Suppressor macrophage treated with lipopolysaccharide for 4 hours (primary cell): ENCODE measurements at places on chromosomes 12 and 14.

- peak; percentile 9 for DNase-seq
Observed at GRCh38 chr12:12927211-12928079, 24.5 kb downstream of the GPRC5D start.

- DNase-seq: no peak
Observed at GRCh38 chr14:65028937-65029336, 42.2 kb downstream of the FNTB start.

- DNase-seq: no peak
Observed at GRCh38 chr12:58459191-58459590, 461.1 kb downstream of the LRIG3 start.

GRCh38 chr12:65911321-65911720, 87.0 kb downstream of the HMGA2 start:
- no peak for DNase-seq

DNA sequence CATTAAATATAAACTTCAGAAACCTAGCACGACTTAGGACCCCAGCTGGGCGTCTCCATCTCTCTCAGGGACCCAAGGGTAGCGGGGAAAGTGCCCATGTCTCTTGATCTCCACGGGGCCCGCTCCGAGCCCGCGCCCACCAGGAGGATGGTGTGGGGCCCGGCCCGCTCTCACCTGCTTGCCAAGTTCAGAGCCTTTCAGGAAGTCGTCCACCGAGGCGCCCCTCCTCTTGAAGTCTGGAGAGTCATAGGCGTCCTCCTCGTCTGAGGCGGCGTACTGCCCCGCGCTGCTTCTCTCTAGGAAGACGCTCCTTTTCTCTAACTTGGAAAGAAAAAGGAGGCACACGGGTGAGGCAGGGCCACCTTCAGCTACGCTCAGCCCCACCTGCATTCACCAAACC, 96.9 kb downstream of the PIWIL1 start:
- no peak for DNase-seq

GRCh38 chr12:93798279-93799151, 121.3 kb downstream of the CRADD start:
- DNase-seq: no peak

DNA sequence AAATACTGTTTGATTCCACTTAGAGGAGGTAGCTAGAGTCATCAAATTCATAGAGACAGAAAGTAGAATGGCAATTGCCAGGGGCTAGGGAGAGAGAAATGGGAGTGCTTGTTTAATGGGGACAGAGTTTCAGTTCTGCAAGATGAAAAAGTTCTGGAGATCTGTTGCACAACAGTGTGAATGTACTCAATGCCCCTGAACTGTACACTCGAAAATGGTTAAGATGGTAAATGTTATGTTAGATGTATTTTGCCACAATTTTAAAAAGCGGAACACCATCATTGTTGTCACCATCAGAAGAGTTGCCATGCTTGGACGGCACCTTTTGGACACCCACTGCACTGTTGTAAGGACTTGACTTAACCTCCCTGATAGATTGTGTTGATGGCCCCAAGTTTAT, 106.9 kb downstream of the SCARB1 start:
- peak; percentile 85 for DNase-seq

DNA sequence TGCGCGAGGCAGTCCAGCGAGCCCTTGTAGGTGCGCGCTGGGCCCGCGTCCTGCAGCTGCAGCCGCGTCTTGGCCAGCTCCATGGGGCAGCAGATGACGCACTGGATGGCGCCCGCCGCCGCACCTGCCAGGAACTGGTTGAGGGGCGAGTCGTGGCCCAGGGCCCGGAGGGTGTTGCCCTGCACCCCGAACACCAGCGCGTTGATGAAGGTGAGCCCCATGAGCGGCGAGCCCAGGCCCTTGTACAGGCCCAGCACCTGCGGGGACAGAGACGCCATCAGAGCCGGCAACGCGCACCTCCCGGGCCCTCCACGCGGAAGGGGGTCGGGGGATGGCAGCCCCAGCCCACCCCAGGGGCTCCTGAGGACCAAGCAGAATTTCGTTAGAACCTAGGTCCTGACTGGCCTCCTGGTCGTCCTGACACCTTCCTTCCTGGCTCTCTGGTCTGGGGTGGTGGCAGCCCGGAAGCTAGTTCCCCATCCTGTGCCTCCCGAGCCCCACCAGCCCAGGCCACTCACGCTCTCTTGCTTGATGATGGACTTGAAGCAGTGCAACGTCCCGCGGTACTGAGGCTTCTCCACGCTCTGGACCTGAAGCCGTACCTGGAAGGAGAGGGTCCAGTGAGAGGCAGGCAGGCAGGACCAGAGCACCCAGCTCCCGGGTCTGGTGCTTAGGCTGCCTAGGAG, 13.3 kb downstream of the SLC25A29 start:
- no peak for DNase-seq
